Activated CD4-positive, alpha-beta T cell treated with anti-CD3 and anti-CD28 coated beads for 1 hour (primary cell): ENCODE measurements at places on chromosomes 12 and 14.

- no peak for DNase-seq
These were observed 323.9 kb downstream of the BCL11B start for GRCh38 chr14:98947911-98948595.

GRCh38 chr14:104460791-104461651 is 118.5 kb upstream of the C14orf180 start:
- no peak for DNase-seq

DNA sequence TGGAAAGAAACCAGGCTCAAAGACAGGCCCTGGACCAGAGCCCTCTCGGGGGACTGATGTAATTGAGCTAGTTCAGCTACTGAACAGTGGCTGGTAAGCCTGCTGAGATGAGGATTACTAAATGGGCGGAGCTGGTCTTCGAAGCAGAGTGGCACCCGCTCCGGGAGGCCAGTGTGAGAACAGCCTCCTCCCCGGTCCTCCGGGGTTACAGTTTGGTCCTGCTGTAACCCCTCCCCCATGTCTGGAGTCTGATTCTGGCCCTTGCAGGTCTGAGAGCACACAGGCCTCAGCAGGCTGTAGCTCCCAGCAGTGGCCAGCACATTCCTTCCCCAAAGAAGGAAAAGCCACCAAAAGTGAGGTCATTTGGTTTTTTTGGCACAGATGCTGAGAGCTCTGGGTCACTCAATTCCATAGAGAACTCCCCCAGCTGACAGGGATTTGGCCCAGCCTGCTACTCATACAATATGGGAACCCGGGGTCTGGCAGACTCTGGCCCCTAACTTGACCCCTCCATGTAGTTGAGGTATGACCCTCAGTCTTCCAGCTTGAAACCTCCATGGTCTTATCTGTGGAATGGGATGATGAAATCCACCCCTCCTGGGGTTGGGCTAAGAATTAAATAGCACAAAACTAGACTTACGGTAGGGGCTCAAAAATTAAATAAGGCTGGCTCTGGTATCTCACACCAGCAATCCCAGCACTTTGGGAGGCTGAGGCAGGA is 39.0 kb downstream of the ACTN1 start:
- DNase-seq, result no peak

- DNase-seq, result no peak
These were observed 386.3 kb upstream of the TMTC1 start for GRCh38 chr12:30169839-30170591.

DNA sequence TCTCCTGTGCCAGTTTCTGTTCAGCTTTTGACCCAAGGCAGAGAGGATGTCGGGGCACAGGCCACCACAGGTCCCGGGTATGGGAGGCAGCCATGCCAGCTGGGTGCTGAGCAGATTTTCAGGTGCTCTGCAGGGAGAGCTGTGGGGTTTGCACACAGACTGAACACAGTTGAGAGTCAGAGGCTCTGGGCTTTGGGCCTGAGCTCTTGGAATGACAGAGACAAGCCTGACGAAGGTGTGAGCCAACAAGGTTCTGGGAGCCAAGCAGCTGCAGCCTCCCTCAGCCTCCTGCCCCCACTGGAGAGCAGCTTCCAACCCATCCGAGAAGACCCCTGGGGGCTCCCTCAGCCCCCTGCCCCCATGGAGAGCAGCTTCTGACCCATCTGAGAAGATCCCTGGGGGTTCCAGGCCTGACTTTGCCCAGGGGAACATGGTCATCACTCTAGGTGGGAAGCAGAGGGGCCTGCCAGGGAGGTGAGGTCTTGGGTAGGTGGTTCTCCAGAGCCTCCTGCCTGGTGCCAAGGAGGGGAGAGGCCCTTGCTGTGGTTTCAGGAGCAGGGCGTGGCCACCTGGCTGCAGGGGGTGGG is 13.8 kb downstream of the FBRSL1 start:
- DNase-seq, result no peak

- no peak for DNase-seq
These were observed 6.2 kb downstream of the LRCOL1 start for GRCh38 chr12:132604151-132604618.

DNA sequence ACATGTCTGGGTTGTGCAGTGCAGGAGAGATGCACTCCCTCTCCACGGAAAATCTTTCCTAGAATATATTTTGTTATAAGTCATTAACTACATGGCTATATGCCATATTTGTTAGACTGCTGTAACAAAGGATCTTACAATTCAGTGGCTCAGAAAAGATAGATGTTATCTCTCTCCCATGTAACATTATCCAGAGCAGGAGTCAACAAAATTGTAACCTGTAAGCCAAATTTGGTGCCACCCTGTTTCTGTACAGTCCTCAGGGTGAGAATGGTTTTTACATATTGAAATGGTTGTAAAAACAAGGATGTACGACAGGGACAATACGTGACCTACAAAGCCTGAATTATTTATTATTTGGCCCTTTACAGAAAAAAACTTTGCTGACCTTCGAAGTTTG is 155.5 kb downstream of the KIF21A start:
- no peak for DNase-seq

DNA sequence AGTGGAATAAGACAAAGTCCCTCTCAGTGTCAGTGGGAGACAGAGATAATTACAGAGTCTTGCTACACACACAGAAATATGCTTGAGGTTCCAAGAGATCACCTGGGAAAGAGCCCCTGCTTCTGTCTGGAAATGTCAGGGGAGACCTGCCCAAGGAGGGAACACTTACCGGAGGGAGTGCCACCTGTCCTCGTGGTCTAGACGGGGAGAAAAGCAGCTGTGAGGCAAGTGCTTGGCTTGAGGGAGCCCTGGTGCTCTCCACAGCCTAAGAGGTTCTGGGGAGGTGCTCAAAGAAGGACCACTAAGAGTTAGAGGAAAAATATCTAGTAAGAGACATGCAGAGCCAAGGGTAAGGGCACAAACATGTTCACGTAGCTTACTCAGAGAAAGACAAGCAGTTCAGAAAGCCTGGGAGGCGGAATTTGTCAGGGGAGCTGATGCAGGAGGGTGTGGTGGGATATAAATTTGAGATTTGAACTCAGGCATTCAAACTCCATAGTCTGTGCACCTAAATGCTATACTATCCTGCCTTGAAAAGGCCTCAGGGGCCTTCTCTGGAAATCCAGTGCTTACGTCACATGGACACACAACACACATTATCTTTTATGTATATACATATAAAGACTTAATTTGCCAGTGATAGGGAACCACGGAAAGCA is 38.2 kb upstream of the GNPNAT1 start:
- DNase-seq, result no peak

DNA sequence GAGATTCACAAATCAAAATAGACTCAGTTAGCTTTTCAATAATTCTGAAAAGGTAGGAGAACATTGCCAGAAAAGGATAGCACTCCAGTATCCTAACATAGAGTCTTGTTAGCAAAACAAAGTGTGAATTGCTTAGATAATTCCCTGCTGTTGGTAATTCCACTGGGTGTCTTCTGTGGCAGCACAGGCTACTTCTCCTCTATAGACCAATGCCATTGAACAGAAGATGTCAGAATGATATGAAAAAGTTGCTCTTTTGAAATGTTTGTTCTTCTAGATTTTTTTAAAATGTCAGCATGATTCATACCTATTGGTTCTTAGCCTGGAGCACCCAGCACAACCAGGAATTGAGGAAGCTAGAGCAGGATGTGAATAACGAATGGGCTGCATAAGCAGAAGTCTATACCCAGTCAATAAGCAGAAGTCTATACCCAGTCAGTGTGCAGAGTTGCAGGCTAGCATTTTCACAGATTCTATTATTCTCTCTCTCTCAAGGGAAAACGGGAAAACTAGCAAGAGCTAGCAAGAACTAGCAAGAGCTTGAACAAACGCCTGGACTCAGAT is 112.8 kb downstream of the SYT1 start:
- no peak for DNase-seq

DNA sequence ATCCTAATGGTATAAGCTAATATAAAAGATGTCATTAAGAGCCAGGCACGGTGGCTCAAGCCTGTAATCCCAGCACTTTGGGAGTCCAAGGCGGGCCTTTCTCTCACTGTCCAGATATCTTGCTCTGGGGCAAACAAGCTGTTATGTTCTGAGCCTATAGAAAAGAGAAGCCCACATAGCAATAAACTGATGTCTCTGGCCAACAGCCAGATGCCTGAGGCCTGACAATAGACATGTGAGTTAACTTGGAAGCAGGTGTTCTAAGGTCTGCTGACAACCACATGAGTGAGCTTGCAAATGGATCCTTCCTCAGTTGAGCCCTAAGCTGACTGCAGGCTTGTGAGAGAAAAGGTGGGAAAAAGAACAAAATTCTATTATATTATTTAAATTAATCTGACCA is 25.0 kb downstream of the YAF2 start:
- no peak for DNase-seq

DNA sequence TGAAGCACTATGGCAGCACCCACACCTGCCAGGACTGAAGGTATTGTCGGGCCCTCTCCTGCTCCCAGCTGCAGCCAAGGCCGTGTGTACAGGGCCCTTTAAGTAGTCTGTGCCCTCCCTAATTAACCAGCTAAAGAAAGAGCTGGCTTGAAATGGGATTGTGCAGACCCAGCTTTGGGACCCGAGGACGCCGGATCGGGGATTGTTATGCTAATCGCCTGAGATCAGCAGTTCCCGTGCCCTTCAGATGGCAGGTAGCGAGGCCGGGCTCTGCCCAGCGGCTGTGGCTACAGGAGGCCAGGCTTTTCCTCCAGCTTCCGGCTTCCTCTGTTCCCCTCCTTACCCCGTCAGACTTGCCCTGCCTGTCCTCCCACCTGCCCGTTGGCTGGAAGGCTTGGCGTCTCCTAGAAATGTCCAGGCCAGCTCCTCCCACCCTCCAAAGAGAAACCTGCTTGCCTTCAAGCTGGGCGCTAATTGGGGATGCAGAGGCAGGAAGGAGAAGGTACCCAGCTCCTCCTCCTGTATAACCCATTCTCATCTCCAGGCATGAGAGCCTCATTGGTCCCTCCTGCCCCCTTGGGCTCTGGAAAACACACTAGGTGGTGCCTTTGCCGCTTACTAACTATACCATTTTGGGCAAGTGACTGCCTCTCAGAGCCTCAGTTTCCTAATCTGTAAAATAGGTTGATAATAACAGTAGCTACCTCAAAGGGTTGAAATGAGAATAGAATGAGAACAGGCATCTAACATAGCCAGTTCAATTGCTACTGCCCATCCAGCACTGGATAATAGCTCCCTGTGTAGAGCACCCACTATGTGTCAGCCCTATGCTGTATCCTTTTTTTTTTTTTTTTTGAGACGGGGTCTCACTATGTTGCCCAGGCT is 25.8 kb upstream of the MSI1 start:
- no peak for DNase-seq

GRCh38 chr12:51351913-51352532 is 5.5 kb upstream of the CELA1 start:
- peak; percentile 9 for DNase-seq

- DNase-seq, result no peak
These were observed 39.3 kb downstream of the SRRM4 start for GRCh38 chr12:119020406-119021360.

DNA sequence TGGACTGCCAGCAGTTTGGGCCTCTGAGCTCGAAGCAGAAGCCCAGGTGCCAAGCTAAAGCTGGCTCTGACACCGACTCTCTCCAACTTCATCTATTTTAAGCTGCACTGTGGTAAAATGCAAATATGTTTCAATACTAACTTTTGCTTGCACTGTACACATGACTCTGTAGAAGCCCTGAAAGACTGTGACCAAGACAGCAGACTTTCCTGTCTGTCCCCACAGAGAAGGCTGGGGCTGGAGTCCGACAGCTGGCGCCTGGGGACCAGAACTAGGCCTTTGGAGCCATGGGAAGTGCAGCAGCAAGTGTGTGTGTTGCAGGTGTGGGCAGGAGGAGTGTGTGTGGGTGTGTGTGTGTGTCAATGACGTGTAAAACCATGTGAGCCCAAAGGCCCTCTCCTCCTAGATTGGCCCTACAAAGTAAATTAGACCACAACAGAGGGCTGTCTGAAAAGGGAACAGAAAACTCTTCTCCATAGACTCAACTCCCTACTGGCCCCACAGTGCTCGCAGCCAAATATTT is 16.4 kb upstream of the RAB35 start:
- no peak for DNase-seq
